Hippocampal formation (tissue), 2 donors: ENCODE measurements at places on chromosomes 12 and 14.

- DNase-seq: no peak
Measured at GRCh38 chr12:70393787-70394499, 27.9 kb downstream of the KCNMB4 start.

DNA sequence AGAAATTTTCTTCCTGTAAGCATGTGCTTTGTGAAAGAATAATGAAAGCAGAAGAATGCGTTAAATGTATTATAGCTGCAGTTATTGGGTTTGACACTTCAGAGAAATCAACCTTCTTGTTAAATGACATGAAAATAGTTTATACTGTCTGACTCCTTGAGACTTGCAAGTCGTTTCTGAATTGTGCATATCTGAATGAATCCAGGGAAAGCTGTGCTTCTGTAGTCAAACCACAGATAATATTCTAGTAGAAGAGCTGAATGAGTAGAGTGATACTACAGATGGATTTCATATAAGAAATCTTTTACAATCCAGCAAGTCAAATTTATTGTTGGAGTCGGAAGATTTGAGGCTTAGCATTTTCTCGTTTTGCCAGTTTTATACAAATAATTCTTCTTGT, 343.3 kb downstream of the RAD51B start:
- no peak for DNase-seq

- no peak for DNase-seq
Measured at GRCh38 chr14:104676130-104676693, 13.2 kb upstream of the INF2 start.

GRCh38 chr12:49982246-49983087, 9.7 kb downstream of the AQP6 start:
- DNase-seq: no peak

- peak; percentile 35 for DNase-seq
Measured at GRCh38 chr12:56724701-56724971, 463 bp downstream of the NACA start.

DNA sequence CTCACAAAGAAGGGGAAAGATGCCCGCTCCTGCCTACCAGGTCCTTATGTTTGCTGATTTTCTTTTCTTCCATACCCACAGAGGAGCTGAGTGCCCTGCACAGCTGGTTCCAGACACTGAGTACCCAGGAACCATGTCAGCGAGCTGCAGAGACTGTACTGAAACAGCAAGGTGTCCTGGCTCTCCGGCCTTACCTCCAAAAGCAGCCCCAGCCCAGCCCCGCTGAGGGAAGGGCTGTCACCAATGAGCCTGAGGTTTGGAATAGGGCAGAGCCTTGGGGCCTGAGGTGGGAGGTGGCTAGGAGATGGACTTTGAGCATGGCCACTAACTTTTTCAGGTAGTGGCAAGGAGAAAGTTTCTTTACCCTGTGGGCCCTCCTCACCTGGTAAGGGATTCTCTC, 2.3 kb downstream of the MARS1 start:
- DNase-seq: no peak

DNA sequence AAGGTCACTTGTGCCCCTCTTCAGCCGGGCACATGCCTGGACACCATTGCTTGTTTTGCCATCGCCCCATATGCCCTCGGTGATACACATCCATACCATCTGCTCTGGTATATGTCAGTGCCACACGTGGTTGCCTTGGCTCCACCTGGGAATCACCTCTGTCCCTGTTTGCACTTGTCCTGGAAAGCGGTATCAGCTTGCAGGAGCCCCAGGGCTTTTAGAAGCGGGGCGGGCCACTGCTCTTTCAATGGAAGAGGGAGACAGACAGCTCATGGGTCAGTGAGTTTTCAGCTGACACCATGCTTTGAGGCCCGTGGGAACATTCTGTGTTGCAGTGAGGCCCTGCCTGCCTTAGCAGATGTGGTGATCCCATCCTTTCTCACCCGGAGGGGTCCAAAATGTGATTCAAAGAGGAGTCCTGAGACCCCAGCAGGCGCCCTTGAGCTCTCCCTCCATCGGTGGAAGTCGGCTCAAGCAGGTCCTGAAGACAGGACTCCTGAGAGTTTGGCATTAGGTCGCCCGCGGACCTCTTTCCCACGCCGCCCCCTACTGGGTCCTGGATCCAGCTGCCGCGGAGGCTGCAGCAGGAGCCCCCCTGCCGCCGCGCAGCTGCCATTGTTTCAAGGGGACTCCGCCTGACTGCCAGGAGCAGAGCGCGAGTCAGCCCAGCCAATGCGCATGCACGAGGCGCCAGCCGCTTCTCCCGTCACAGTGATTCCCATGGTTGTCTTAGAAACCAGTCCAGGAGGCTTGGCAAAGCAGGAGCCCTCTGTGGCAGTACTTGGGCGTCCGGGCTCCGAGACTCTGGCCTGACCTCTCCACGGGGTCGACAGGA, 773.2 kb upstream of the ALG10B start:
- no peak for DNase-seq

DNA sequence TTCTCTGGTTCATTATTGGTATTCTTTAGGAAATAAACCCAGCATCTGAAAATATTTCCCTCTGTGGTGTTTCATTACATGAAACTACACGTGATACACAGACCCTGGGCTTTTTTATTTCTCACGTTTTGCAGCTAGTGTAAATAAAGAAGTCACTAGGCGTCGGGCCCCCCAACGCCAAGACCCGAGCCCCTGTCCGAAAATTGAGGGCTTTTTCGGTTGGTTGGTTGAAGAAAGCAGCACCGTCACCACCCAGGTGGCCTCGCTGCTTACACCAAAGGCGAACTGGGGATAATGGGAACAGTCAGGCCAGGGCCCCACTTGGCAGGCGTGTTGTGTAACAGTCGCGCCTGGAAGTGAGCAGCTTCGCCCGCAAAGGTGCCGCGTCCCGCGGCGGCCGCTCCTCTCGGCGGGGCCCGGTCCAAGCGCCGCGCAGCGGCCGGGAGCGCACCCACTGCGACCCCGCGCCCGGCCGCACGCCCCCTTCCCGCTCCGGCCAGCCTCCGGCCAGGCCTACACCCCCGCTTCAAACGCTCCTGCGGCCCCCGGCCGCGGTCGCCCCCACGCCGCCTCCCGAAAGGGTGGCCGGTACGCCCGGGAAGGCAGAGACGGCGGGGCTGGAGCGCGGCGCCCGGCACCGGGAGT, 1.2 kb downstream of the DUSP16 start:
- DNase-seq: peak; percentile 48

- no peak for DNase-seq
Measured at GRCh38 chr12:16611146-16611545, 5.2 kb upstream of the LMO3 start.

DNA sequence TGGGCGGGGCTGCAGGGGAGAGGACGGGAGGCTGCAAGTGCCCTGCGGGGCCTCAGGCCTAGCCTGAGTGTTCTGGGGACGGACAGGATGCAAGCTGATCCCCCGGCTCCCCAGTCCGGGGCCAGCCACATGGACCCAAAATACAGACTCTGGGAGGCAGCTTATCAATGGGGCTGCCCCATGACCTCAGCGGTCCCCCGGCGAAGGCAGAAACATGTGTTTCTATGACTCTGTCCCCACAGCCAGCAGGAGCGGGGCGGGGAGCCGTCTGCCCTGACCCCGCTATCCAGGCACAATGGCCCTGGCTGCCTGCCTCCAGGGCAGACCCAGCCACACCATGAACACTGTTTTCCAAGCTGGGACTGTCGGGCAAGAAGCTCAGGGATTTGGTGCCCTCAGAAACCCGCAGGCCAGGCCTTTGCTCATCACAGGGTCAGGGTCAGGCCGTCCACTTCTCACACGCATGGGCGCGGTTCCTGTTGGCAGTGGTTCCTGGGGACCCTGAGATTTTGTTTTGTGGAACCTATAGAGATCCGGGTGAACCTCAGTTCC, 75.0 kb downstream of the RFLNA start:
- no peak for DNase-seq

GRCh38 chr14:72040528-72040927, 108.3 kb downstream of the RGS6 start:
- no peak for DNase-seq

- no peak for DNase-seq
Measured at GRCh38 chr12:132071830-132072384, 72.2 kb downstream of the DDX51 start.

- DNase-seq: peak; percentile 61
Measured at GRCh38 chr12:82687021-82688011, 610 bp downstream of the TMTC2 start.
